ENCODE measurements at places on chromosomes 16 and 17.

- DNase-seq = no peak
These were observed 390 bp downstream of the ZNRF1 start for GRCh38 chr16:74999219-74999608.

DNA sequence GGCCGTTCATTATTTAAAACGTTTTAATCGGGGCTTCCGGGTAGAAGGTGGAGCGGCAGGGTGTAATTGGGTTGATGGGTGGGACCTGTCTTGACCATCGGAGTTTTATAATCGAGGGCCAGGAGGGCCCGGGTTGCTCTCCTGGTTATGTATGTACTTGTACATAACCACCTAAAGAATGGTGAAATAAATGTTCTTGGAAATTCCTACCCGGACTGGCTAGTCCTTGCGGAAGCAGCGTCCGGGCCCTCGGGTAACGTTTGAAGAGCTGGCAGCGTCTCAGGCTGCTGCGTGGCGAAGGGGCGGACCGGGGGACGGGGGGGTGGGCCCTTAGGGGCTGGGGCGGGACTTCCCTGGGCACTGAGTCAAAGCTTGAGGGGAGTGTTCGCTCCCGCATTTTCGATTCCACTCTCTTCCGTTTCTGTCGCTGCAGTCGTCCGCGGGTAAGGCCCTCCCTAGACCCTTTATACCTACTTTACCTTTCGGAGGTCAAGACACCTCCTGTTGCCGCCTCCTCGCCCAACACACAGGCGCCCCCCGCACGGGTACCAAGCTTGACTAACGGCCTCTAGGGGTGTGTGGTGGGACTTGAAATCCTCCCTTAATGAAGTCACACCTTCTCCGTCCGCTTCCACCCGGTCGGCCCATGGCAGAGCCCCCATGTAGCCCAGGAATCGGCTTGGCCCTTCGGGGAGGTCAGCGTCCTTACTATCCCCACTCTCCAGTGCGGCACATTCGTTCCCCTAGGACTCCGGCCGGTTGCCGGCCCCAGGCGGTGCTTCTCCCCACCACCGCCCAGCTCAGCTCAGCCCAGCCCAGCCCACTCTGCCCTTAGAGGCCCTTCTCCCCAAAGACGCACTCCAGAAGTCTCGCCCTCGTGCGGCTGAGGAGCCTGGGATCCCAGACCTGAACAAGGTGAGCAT lies at the start of gene TMEM106A:
TSS of gene TMEM106A (plus strand) at position 396 of the 923 bp plus-strand sequence. CDS start 1,167 bp downstream, outside the sequence.
- DNase-seq = no peak

DNA sequence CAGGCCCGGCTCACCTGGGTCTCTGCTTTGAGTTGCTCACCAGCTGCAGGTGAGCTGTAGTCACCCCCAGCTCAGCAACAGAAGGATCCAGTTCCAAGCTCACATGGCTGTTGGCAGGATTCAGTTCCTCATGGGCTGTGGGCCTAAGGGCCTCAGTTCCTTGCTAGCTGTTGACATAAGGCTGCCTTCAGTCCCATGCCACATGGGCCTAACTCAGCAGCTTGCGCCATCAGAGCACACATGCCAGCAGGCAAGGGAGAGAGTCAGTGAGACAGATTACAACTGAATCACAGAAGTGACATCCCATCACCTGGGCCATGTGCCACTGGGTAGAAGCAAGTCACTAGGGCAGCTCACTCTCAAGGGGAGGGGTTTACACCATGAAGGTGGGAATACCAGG lies 24.7 kb downstream of the PSMD7 start:
- DNase-seq = no peak

- no peak for DNase-seq
These were observed 75.1 kb downstream of the CYTH1 start for GRCh38 chr17:78707016-78707415.

GRCh38 chr16:80883816-80884215 lies 79.4 kb upstream of the CDYL2 start:
- no peak for DNase-seq

DNA sequence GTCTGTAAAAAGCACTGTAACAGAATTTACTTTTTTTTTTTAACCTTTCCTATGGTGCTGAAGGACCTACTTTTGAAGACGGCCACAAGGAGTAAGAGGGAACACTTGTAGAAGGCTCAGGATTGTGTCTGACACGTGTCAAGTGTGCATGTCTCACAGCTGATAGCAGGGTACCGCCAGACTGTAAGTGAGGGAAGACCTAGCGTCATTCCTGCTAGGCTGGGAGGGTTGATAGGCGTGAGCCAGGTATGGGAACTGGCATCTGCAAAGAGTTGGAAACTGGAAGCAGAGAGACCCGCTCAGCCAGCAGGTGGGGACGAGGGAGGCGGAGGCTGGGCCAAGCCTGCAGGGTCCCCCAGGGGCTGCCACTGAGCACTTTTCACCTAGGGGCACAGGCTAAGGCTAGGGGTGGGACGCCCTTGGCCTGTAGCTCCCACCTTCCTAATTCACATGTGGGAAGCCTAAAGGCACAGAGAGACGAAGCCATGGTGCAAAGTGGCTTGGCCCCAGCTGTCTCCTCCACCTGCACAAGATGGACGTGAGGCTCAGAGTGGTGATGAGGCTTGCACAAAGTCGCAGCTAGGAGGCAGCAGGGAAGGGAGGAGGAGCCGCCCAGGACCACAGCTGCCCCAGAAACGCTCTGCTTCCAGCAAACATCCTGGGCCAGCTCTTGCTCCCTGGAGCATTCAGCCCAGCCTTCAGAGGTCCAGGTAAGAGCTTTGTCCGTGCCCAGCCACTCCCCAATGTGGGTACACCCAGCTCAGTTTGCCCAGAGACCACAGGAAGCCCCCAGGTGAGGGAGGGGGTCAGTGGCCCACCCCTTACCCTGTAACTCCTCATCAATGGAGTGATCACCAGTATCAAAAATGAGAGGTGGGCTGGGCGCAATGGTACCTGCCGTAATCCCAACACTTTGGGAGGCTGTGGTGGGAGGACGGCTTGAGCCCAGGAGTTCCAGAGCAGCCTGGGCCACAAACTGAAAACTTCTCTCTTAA lies 18.9 kb downstream of the VASN start:
- DNase-seq = no peak

DNA sequence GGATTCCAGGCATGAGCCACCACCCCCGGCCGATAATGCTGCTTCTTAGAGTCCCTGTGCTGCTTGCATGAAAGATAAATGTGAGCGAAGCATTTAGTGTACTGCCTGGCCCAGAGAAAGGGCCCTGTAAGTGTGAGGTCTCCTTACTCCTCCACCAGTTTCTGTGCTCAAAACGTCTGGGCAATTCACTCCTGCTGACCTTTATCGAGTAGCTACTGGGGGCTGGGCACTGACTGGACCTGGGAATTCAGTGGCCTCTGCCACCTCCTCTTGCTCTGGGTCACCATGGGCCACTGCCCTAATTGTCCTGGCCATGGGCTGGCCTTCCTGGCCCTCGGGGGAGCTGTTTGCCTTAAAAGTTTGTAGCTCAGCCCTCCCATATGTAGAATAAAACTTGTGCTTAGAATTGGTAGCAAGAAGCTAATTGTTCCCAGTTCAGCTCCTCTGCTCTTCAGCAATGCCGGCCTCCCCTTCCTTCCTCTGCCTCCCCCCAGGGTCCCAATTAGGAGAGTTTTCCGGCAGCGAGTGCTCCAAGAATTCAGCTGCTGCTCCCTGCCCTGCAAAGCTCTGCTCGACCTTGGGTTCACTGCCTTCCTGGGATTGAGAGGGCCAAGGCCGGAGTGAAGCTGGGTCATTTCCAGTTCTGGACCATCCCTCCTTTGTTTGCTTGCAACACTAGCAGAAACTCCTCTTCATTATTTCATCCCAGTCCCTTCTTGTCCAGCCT lies 98.9 kb upstream of the CDC42EP4 start:
- DNase-seq = no peak

GRCh38 chr16:85848986-85849385 lies 49.5 kb downstream of the COX4I1 start:
- DNase-seq = no peak

GRCh38 chr17:47803751-47804150 lies 17.8 kb downstream of the OSBPL7 start:
- DNase-seq = no peak
